ENCODE measurements at places on chromosomes 2 and 18.

DNA sequence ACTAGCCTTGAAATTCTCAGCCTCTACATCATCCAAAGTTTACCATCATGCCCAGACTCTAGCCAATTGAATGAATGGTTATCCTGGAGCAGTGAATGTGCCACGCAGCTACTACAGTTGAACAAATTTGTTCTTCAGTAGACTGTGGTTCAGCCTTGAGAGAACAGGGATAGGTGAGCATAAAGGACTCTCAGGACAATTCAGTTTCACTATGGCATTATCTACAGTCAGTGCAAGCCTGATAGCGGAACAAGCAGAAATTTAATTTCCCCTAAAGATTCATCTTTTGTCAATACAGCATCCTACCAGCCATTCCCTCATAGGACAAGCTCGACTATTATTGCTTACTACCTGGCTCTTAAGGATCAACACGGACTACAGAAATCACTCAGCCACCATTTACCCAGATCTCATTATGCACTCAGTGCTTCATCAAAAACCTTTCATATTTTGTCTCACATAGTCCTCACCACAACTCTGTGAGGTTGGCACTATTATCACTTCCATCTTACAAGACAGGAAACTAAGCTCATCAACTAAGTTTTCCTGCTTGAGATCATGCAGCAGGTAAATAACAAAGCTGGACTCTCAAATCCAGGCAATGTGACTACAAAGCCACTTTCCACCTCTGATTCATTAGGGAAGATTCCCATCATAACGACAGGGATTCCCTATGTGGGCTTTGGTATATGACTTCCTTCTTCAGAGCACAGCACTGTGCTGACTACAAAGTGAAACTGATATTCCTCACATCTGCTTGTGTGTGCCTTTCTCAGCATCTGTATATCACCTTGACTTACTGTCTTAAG, 181.5 kb upstream of the ACVR2A start:
- DNase-seq, result peak; percentile 54

GRCh38 chr2:61338447-61338846, 132.4 kb downstream of the USP34 start:
- DNase-seq, result no peak

GRCh38 chr2:45729753-45730512, 78.5 kb downstream of the PRKCE start:
- no peak for DNase-seq

DNA sequence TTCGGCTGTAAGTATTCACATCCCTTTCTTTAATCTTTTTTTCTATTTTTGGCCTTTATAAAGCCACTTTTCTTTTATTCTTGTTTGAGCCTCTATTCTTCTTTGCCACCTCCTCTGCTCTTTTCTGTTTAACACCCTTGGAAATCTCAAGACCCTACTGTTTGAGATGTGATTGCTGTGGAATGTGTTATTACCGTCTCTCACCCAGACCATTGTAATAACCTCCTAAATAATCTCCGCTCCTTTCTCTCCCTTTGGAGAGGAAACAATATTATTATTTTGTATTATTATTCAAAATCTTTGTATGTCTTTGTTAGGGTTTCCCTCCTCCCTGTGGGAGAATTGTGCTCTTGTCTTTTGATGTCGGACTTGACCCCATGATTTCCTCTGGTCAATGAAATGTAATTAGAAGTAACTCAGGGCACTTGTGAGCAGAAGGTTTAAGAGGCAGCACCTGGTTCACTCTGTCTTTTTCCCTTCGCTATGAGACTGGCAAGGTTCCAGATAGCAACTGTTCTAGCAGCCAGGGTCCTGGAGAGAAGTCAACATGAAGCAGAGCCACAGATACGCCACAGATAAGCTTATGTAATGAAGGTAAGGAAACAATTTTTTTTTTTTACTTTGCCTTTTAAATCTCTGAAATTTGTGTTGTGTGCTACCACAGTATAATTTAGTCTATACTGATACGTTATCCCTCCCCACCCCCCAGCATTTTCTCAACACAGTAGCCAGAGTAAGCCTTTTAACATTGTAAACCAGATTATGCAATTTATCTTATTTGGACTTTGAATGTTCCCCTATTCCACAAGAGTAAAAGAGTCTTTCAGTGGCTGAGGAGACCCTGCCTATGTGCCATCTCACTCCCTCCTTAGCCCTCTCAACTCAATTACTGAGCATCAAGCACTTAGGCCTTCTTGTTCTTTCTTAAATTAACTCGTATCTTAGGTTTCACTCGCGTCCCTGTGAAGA, 601.2 kb upstream of the ZNF804A start:
- no peak for DNase-seq
